ENCODE measurements at places on chromosomes 1 and 21.

DNA sequence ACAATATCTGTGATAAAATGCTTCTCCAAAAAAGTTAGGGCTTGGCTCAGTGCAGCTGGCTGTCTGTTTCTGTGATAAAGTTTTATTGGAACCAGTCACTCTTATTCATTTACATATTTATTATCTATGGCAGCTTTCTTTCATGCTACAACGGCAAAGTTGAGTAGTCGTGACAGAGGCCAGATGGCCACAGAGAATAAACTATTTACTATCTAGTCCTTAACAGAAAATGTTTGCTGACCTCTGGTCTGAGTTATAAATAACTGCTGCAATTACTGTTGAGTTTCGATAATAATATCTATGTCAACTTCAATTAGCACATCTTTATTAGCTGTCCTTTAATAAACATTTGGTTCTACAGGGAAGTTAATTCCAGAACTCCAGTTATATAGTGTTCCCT lies 180.2 kb upstream of the RUNX1 start:
- DNase-seq, result peak; percentile 48

GRCh38 chr1:29826646-29827045 lies 590.3 kb downstream of the PTPRU start:
- no peak for DNase-seq

DNA sequence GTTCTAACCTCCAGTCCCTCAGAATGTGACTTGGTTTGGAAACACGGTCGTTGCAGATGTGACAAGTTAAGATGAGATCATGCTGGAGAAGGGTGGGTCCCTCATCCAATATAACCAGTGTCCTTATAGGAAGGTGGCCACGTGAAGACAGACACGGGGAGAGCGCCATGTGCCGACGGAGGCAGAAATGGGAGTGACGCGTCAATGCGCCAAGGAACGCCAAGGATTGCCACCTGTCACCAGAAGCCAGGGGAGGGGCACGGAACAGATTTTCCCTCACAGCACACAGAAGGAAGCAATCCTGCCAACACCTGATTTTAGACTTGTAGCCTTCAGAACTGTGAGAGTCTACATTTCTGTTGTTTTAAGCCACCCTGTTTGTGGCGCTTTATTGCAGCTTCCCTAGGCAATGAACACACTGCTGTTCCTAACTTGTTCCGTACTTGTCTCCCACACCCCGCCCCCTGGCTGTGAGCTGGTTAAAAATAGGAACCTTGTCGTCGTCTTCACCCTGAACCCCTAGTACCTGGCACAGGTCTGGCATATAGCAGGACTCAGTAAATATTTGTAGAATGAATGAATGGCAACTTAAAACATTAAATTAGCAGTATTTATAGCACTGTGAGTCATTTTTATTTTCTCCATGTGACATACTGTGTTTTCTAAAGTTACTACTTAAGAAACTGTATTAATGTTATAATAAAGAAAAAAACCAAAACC lies 14.2 kb downstream of the RIMS3 start:
- DNase-seq, result peak; percentile 84

- no peak for DNase-seq
Observed at GRCh38 chr21:15015622-15016471, 49.0 kb downstream of the NRIP1 start.

- DNase-seq, result no peak
Observed at GRCh38 chr1:182998482-182998881, 24.7 kb upstream of the LAMC1 start.

DNA sequence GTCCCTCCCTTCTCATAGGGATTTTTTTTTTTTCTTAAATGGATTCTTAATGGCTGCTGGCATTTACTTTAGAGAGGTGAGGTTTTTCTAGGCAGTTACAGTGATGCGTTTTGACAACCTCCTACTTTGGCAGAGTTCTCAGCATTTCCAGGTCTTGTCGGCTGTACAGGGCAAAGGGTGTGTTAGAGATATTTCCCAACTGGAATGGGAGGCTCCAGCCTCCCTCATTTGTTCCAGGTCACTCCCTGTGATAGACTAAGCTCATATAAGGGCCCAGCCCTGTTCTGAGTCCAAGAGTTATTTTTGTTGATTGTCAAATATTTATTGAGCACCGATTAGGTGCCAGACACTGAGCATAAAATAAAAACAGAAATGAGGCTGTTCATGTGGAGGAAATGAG lies 7.6 kb upstream of the XKR8 start:
- no peak for DNase-seq

DNA sequence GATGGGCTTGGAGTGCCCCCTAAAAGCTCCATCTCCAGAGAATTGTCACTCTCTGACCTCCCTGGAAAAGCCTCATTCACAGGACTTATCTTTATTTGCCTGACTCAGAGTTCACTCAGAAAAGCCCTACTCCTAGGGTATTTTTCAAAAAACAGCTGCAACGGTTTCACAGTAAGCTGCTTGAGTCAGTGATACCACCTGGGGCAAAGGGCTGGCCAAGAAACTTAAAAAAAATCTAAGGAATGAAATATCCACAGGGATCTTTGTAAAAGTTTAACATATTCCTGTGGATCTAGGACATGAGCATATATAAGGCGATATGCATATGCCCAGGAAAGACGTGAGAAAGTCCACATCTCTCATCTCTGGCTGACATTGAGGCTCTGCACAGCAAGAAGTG lies 33.8 kb upstream of the TSPAN2 start:
- no peak for DNase-seq

DNA sequence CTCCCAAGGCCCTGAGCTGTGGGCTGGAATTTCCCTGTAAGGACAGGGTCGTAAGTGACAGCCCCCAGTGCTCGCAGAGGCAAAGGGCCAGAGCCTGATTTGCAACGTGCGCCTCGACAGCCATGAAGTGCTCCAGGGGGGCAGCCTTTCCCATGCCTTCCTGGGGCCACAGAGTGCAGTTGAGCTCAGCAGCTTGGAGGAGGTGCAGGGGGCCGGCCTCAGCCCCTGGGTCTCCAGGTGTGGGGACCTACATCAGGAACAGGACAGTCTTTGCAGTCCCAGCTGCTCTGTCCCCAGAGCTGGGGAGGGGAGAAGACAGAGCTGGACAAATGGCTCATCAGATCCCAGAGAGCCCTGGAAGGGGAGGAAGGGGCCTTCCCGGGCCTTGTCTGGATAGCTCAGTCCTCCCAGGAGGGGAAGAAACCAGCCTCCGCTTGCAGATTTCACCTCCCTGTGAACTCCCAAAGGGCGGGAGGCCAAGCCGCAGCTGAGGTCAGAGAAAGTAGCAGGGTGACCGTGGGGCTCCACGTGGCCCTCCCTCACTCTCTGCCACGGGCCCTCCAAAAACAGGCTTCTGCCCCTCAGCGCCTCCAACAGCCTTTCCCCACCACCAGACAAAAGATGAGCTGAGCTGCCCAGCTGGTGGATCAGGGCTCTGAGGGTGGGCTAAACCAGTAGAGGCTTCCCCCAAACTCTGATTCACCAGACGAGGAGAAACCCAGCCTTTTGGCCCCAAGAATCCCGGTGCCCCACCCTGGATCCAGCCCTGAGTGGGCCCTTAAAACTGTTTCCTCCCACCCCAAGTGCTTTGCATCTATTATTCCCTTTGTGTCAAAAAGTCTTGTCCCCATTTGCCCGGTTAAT lies 76.5 kb downstream of the DHRS3 start:
- no peak for DNase-seq

- no peak for DNase-seq
Observed at GRCh38 chr21:34996304-34997101, 52.6 kb downstream of the RUNX1 start.

DNA sequence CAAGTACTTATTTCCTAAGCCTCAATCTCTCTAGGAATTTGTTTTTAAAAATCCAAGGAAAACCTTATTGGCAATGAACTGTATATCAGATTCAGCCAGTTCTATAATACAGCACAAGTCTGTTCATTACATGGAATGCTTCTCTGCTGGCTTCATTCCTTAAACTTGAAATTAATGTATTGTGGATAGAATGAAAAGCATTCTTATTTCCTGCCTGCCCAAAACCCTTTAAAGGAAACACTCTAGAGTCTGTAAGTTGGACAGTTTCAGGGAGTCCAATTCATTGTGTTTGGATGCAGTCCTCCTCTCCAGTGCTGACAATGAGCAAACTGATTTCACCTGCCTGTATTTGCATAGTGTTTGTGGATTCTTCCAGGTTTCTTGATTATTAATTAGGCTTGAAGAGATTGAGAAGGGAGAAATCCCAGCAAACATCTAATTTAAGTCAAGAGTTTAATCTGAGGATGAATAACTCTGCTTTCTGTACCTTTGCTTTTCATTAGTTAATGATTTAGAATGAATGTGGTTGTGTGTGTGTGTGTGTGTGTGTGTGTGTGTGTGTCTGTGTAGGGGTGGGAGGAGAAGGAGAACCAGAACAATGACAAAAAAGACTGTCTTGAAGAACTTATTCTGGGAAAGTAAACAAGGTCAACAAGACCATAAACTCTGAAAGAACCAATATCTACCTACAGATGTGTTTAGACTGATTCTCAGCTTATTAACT lies 61.2 kb downstream of the CACHD1 start:
- DNase-seq, result peak; percentile 38

DNA sequence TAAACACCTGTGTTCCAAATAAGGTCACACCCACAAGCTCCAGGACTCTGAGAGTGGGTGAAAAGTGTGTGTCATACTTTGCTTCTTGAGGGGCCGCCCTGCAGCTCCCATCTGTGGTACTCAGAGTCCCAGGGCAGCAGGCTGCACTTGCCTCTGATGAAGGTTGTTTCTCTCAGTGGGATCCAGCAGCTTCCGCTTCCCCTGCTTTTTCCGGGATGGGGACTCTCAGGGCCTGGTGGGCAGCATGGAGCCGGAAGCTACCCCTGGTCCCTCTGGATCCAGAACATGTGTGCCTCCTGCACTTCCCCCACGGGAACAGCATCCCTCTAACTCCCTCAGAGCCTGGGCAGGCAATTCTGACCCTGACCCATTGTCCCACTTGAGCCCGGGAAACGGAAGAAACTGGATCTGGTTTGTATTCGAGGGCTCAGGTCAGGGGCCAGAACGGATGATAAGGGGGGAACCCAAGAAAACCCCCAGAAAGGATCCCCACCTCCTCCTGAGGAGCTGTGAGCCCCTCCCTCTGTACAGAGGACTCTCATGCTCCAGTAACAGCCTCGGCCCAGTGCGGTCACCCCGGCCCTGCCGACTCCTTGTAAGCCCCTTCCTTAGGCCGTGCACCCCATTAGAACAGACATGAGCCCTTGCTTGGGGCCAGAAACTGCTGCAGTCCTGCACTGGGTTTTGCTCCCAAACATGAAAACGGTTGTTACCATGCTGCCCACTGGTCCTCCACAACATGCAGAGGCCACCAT lies 189.5 kb upstream of the C1orf174 start:
- no peak for DNase-seq

DNA sequence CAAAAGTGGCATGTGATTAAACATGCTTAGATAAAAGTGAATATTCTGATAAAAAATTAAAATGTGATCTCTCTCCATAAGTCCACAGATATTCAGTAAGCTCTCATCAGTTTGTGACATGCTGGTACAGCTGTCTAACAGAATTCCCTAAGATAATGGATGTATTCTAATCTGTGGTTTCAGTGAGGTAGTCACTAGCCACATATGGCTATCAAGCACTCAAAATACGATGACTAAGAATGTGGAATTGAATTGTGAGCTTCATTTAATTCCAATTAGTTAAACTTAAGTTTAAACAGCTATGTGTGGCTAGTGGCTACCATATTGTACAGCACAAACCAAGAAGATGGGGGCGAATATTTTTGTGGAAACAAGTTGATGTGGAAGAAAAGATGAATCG lies 4.1 kb upstream of the REG4 start:
- no peak for DNase-seq

DNA sequence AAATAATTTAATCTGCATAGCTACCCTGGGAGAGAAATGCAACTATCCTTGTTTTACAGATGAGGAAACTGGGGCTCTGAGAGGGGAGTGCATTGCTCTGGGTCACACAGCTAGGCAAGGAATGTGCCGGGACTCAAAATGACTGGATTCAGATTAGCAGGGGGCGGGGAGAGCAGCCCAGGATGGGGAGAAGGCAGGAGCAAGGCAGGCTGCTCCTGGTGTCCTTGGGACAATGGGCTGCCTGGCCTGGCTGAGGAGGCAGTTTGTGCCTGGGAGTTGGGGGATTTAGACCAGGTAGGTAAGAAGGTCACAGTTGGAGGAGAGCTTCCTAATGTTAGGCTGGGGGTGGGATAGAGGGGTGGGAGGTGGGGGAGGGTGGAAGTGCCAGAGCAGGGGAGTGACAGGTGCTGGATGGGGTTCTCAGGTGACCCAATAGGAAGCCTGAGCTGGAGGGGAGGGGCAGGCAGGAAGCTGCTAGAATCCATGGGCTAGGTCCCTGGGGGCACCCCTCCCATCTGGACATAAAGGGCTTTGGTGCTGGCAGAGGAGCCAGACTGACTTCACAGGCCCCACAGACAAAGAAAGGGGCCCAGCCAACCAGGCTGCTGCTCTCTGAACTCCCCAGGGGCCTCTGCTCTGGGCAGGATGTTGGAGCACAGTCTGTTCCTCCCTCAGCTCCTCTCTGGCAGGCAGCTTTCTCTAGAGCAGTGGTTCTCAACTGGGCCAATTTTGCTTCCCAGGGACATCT lies 29.0 kb downstream of the TRIM62 start:
- DNase-seq, result no peak

- DNase-seq, result no peak
Observed at GRCh38 chr1:244804841-244805240, 30.6 kb upstream of the COX20 start.

DNA sequence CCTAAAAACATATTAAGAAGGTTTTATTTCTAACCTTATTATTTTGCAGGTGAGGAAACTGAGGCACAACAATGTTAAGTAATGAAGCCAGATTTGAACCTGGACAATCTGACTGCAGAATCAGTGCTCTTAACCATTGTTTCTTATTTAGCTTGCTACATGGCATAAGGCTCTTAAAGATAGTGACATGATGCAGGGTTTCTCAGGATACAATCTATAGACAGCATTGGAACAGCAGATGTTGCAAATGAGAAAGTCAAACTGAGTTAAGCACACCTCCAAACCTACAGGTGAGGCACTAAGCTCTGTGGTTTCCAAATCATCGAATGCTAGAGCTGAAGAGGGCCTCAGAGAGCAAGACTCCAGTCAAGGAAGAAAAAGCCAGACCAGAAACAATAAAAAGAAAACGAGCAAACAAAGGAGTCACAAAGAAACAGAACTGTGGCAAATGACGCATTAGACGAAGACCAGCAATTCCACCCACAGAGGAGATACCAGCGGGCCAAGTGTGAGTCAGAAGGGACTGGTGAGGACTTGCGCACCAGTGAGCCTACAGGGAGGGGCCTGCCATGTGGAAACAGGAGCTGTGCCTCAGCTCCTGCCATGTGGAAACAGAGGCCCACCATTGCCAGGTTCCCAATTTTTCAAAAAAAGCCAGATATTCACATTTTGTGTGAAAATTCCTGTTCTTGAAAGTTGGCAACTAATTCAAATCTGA lies 14.4 kb downstream of the CD58 start:
- DNase-seq, result no peak

DNA sequence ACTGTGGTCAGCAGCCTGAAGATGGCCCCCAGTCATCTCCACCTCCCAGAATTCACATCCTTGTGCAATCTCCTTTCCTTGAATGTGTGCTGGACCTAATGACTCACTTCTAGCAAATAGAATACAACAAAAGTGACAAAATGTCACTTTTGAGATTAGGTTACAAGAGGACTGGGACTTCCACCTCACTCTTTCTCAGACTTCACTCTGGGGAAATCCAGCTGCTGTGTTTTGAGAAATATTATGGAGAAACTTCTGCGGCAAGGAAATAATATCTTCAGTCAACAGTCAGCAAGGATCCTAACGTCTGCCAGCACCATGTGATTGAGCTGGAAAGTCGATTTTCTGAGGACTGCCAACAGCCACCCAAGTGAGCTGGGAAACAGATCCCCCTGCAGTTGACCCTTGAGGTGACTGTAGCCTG lies 70.5 kb upstream of the GADD45A start:
- peak; percentile 63 for DNase-seq
